ENCODE measurements at places on chromosomes 5 and 9.

DNA sequence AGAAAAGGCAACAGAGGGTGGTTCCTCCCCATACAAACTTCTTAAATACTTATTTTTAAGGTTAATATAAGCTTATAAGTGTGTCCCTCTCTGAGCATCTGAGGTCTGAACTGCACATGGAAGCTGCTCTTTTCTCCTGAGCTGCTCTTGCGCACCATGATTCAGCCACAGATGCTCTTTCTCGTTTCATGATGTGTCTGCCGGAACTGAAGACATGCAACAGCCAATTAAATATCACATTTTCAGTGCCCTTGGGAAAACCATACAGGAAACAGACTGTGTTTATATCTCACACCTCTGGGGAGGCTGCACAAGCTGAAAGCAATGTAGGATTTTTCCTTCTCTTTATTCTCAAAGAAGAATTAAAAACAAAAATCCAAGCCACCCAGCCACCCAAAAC lies 96.8 kb upstream of the NREP start:
- no peak for DNase-seq

- DNase-seq = no peak
Observed at GRCh38 chr5:149702934-149703646, 27.0 kb upstream of the PPARGC1B start.

DNA sequence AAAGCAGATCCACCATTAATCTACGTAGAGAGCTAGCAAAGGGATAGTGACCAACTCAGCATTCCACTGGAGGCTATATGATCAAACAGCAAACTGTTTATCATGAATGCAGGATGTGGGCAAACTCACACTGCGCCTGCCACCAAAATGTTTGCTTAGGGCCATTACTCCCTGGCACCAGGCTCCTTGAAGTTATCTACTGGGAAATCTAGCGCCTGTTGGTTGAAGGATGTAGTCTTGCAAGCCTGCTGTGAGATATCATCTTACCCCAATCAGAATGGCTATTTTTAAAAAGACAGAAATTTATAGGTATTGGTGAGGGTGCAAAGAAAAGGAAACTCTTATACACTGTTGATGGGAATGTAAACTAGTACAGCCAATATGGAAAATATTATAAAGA lies 332.5 kb upstream of the RPS23 start:
- DNase-seq = no peak

GRCh38 chr5:42487821-42488220 lies 64.6 kb downstream of the GHR start:
- DNase-seq = no peak

- no peak for DNase-seq
Observed at GRCh38 chr5:68396722-68397121, 181.2 kb downstream of the PIK3R1 start.

GRCh38 chr9:135506327-135507103 lies 6.0 kb downstream of the MRPS2 start:
- peak; percentile 31 for DNase-seq

DNA sequence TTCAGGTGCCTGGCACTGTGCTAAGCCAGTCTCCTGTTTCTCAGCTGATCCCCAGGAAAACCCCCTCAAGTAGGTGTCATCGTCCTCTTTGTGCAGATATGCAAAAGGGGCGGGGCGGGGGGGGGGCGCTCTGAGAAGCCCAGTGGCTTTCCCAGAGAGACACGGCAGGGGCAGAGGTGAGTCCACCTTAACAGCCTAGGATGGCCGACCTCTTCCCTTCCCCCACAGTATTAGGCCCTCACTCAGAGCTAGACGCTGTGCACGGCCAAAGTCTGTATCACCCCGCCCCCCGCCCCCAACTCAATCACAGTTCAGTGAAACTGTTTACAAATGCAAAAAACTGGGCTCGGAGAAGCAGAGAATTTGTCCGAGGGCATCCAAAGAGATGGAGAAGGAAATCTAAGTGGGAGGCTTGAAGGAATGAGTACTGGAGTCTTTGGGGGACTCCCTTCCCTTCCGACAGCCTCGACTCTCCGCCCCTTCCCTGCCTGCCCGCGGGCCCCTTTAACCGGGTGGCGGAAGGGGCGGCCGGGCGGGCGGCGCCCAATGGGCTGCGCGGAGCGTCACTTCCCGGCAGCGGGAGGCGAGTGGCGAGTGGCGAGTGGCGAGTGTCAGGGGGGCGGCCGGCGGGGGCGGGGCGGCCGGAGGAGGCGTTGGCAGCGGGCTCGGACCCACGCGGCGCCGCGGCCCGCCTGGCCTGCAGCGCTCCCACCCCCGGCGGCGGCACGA lies at the start of gene ERGIC1:
Gene ERGIC1 (plus strand): TSS at position 566 of the 729 bp plus-strand sequence. CDS start 163 bp downstream, at position 729.
- DNase-seq = peak; percentile 80

- DNase-seq = no peak
Observed at GRCh38 chr5:20515606-20516005, 527.6 kb upstream of the CDH18 start.

GRCh38 chr5:912280-913091 lies 19.8 kb downstream of the TRIP13 start:
- no peak for DNase-seq

GRCh38 chr5:123943151-123943550 lies 431.2 kb downstream of the CSNK1G3 start:
- DNase-seq = no peak

GRCh38 chr5:156824800-156825199 lies 25.3 kb upstream of the PPP1R2B start:
- no peak for DNase-seq

GRCh38 chr9:2055203-2055658 lies 40.1 kb downstream of the SMARCA2 start:
- no peak for DNase-seq

- DNase-seq = no peak
Observed at GRCh38 chr5:79075646-79076426, 6.3 kb downstream of the BHMT2 start.

GRCh38 chr5:174078416-174078815 lies 32.9 kb downstream of the NSG2 start:
- no peak for DNase-seq

GRCh38 chr5:4868140-4868735 lies 271.9 kb upstream of the ADAMTS16 start:
- DNase-seq = peak; percentile 82

- no peak for DNase-seq
Observed at GRCh38 chr5:167853421-167853820, 438.0 kb upstream of the WWC1 start.

- DNase-seq = no peak
Observed at GRCh38 chr5:171797543-171797942, 11.9 kb downstream of the SMIM23 start.

DNA sequence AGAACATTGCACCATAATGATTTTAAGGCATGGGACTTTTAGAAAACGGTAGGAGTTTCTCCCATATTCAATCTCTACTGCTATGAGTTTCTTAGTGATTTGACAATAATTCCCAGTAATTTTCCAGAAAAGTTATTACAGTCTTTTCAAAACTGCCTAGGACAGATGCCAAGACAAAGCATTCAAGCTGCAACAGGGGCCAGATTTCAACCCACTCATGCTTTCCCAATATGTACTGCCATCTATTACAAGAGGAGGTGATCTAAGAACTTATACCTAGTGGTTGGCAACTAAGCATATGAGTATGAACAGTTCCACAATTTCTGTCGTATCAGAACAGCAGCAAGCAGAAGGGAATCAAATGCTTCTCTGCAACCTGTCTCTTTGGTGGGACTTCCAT lies 95.1 kb upstream of the TMED7 start:
- DNase-seq = no peak

- DNase-seq = no peak
Observed at GRCh38 chr9:75197561-75197960, 109.2 kb downstream of the OSTF1 start.

GRCh38 chr5:72166070-72166979 lies 59.0 kb downstream of the MAP1B start:
- DNase-seq = peak; percentile 33

GRCh38 chr9:133323211-133323610 lies 12.8 kb downstream of the SURF6 start:
- no peak for DNase-seq

DNA sequence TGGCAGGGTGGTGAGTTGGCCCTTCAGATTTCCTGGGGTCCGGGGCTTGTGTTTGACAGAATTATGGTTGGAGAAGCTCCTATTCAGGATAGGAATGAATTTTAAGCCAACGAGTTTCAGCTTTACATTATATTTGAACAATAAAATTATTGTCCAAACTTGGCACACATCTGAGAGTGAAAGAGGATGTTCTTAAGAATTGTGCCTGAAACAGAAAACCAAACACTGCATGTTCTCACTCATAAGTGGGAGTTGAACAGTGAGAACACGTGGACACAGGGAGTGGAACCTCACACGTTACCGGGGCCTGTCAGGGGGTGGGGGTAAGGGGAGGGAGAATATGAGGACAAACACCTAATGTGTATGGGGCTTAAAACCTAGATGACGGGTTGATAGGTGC lies 111.8 kb upstream of the ACTBL2 start:
- DNase-seq = no peak

DNA sequence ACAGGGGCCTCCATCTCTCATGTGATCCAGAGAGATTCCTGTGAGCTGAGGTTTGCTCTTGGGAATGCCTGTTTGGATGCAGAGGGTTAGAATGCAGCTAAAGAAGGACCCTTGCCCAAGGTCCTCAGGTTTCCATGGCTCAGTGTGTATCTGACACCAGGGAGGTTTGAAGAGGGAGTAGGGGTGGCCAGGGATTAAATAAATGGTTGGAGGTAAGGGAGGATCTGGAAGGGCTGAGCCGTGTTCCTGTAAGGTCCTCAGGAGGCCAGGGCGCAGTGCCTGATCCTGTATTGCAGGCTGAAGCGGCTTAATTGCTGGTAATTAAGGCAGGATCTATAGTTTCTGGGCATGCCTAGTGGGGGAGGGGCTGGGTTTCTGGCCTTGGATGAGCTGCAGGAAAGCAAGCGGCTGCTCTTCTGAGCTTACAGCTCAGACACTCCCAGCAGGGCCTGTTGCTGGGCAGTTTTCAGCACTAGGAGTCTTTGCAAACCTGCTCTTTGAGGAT lies 41.5 kb upstream of the MAP1B start:
- peak; percentile 82 for DNase-seq

- peak; percentile 16 for DNase-seq
Observed at GRCh38 chr5:74433255-74433895, 207.2 kb downstream of the ENC1 start.

- no peak for DNase-seq
Observed at GRCh38 chr9:87338088-87338989, 159.3 kb upstream of the DAPK1 start.

Data from WTC11 (cell line).